SHP77 (cell line): ENCODE measurements at places on chromosomes 5 and 9.

DNA sequence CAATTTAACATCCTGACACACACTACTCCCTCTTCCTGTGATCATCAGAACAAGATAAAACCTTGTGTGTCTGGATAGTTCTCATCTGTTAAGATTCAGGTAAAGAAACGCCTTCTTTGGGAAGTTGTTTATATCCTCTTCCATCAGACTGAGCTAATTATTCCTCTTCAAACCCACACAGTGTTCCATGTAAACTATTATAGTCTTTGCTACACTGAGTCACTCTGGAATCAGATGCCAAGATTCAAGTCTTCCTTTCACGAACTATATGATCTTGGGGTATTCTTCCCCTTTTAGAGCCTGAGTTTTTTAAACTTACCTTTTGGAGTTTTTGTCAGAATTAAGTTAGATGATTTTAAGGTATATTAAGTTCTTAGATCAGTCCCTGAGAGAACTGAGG is 2.0 kb downstream of the OR1J1 start:
- DNase-seq, result no peak

DNA sequence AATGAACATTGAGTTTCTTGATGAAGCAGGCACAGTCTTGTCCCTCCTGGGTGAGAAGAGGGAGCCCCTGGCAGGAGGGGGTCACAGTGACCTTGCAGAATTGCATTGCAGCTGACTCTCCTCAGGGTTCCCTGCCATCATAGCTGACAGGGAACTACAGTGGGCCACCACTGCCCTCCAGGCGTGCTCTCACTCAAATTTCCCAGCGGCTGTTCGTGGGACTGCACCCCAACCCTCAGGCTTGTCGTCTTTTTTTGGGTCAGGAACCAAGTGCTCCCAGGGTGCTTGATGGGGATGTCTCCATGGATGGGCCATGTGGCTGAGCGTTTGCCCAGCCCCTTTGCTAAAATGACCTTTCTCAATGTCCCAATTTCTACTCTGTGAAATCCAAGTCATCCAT is 215.8 kb downstream of the MELK start:
- DNase-seq, result no peak

- DNase-seq, result peak; percentile 13
Observed at GRCh38 chr9:91978740-91979414, 28.8 kb upstream of the ROR2 start.

- DNase-seq, result peak; percentile 51
Observed at GRCh38 chr9:3014178-3014577, 170.3 kb upstream of the PUM3 start.

DNA sequence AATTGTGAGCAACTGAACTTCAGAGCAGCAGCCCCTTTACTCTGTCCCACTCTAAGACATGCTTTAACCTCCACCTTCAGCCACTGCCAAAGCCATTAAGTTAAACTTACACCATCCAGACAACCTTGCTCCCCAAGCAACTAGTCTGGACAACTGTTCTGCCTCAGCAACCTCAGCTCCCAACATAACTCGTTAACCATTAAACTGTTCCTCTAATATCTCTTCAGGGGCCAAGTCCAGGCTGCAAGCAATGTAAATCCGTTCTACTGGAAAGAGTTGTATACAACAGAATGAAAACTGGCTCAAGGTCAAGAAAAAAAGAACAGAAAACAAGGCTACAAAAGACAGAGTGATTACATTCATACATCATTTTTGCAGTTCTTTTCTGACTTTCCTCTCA is 131.7 kb upstream of the TARS1 start:
- no peak for DNase-seq

DNA sequence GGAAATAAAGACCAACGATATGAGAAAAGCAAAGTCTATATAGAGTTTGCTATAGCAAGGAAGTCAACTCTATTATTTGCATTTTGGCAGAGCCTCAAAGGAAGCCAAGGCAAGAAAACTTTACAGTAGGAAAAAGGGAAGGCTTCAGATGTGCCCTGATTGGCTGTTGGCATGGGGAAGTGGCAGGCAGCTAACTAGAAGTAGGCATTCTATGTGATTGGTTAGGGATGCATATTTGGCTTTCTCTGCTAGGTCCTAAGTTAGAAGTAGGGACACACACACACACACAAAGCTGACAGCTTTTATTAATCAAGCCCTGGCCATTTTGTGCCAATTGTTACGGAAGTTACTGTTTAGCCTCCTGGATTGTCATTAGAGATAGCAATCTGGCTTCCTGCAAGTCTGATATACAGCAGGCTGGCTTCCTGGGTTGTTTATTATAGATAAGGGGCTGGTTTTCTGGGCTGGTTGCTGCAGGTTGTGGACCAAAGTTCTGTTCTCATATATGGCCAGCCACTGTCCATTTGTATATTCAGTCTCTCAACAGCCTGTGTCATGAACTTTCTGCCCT is 308.1 kb upstream of the GRAMD2B start:
- no peak for DNase-seq

DNA sequence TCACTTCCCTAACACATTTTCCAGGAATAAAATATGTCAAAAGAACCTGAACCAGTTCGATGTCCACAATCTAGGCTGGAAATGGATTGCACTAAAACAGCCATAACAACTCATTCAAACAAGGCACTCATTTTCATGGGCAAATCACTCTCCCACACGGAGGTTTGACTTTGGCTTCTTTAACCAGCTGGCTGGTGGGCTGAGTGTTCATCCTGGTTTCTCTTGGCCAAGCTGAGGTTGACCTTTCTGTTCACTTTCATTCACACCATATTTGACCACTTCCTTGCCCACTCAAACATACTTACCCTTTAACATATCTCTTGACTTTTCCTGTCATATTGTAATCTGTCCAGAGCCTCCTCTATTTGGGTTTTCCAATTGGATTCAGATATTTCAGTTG is 5.4 kb downstream of the IL7R start:
- DNase-seq, result no peak

DNA sequence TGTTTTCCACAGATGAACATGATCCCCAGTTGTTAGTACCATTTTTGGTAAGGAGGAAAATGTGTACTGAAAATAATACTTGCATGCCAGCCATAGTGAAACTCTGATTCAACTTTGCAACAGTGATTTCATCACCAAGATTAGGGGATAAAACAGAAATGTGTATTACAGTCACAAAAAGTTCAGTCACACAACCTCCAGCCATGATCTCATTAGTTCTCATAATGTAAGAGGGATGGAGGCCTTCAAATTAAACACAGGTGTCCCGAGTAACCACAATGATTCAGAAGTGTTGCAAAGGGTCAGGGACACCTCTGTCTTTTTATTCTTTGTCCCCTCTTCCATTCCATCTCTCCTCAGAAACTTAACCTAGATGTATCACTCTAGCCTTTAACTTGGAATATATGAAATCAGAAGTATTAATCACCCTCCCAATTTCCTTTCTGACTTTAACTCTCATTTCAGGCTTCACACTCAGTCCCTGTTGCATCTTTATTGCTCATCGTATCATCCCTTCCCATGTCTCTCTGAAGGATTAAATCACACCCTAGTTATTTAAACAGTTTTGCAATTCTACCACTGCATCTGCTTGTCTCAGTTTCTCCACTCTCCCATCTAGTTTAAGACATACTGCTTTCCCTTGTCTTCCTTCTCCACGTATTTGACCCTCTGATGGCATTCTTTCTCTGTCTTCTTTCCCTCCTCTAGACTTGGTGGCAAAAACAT is 291.2 kb downstream of the ADAMTS6 start:
- no peak for DNase-seq

DNA sequence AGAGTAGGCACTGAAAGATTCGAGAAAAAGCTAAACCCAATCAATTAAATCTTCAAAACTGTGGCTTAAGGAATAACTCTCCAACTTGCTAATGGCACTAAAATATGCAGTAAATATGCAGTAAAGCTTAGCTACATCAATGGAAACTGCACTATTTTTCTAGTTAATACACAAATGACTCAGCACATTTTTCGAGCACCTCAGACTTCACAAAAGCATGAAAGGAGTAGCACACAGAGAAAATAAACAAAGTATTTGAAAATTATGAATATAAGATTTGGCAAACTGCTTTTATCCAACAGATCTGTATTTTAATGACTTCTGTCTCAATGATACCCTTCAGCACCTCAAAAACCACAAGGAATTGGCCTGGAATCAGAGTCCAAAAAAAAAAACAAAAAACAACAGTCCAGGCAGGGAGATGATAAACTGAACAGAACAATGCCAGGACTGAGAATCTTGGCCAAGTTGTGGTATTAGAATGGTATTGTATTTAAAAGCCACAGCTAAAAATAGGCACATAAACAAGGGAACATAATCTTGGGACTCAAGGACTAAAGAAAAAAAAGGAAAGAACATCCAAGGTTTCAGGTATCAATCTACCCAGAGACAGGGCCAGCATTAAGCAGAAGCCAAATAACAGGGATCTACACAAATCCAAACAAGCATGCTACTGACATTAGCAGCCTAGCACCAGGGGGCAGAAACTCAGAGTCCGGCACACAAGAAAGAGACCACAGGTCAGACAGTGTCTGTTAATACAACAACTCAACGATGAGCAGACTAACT is 21.4 kb downstream of the TMEM245 start:
- peak; percentile 15 for DNase-seq

- no peak for DNase-seq
Observed at GRCh38 chr9:92179286-92180001, 64.2 kb upstream of the SPTLC1 start.

- no peak for DNase-seq
Observed at GRCh38 chr5:35133186-35133585, 85.4 kb upstream of the AGXT2 start.

DNA sequence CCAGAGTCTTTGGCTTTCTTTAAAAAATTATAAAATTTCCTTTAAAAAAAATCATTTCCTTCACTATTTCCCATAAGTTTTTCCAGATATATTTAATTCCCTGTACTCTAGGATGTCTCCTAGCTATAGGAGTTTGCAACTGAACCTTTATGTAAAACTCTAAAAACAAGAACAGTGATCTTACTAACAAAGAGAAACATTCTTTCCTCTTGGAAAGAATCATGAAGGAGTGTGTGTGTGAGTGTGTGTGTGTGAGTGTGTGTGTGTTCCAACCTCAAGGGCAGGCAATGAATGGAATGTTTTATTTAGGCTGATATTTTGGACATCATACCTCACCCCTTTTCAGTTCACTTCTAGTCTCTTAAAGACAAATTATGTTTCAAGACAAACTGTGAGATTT is 309.2 kb downstream of the CEMIP2 start:
- DNase-seq, result no peak

GRCh38 chr9:133532937-133533668 is 1.4 kb upstream of the ADAMTSL2 start:
- DNase-seq, result peak; percentile 88

- DNase-seq, result no peak
Observed at GRCh38 chr5:87966213-87966612, 302.4 kb downstream of the TMEM161B start.

DNA sequence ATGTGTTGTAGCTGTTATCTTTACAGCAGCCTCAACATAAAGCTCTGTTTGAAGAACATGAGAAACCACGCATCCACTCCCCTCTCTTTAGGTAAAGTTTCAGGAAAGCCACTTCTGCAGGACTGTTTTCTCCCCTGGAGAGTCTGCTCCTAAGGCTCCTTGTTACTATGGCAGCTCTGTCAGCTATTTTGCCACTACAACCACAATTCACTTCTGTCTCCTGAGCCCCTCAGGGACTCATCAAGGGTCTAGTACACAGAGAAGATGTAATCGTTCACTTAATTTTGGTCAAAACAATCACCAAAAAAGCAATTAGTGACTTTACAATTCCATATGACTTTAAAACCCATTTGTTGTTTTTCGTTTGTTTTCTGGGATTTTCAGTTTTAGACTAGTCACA is 157.7 kb downstream of the FBN2 start:
- DNase-seq, result no peak

DNA sequence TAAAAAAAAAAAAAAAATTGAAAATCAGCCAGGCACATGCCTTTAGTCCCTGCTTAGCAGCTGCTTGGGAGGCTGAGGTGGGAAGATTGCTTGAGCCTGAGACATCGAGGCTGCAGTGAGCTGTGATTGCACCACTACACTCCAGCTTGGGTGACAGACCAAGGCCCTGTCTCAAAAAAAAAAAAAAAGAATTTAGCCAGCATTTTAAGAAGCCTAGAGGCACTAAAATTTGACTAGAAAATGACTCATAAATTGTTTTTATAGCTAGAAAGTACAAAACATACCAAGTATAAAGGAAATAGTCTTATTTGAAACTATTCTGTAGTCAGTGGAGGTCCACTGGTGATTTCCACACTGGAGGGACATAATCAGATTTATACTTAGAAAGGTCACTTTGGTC is 17.5 kb downstream of the LRRC70 start:
- no peak for DNase-seq

GRCh38 chr9:78236551-78236910 is 656 bp downstream of the CEP78 start:
- no peak for DNase-seq

DNA sequence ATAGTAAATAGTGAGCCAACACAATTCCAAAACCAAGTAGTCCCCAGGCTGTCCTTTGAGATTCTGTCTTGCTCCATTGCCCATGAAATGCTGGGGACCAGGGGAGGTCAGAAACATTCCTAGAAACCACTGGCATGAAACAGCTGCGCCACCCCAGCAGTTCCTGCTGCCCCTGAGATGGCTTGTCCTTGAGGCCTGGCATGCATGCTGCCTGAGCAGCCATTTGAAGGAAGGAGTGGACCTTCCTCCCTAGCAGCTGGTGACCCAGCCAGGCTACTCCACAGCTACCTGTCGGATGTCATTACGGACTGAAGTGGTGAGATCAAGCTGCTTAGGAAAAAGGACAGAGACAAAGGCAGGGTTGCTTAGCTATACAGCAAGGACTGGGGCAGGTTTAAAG is 260.6 kb downstream of the DENND1A start:
- DNase-seq, result no peak

- DNase-seq, result no peak
Observed at GRCh38 chr5:115351356-115352195, 55.1 kb upstream of the CCDC112 start.

- no peak for DNase-seq
Observed at GRCh38 chr9:137967280-137967953, 89.8 kb downstream of the CACNA1B start.

DNA sequence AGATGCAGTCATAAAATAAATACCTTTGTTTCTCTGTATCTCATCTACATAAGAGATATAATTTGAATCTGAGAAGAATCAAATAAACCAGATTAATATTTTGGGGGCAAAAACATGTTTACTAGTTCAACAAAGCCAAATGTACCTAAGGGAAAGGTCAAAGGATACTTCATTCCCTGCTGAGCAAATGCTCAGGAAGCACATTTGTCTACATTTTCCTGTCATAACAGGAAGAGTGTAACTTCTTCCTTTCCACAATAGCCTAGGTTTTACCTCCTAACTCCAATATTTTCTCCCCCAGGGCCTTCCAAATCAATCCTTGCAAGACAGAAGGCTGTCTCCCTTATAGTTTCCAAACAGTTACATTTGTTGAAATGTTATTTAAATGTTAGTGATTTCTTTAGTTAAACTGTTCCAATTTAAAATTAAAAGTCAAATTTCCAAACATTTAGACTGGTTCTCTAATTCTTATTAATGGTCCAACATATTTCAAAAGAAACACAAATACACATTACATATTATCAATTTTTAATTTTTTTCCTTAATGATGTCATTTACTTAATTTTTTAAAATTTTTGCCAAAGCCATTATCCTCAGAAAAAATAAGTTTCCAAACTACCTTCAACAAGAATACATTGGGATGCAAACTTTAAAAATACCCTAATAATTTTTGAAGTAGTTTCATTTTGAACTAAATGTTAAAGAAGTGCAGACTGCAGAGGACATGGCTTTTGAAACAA is 67.8 kb downstream of the MEF2C start:
- no peak for DNase-seq
